ENCODE measurements at places on chromosomes 1 and 21.
A peak's percentile ranks its signal among the peaks of the same experiment; 100 is the strongest.

- no peak for DNase-seq
These were observed 126.7 kb downstream of the SIM2 start for GRCh38 chr21:36825658-36826057.

- no peak for DNase-seq
These were observed 20.2 kb upstream of the PLEKHM2 start for GRCh38 chr1:15663925-15664324.

DNA sequence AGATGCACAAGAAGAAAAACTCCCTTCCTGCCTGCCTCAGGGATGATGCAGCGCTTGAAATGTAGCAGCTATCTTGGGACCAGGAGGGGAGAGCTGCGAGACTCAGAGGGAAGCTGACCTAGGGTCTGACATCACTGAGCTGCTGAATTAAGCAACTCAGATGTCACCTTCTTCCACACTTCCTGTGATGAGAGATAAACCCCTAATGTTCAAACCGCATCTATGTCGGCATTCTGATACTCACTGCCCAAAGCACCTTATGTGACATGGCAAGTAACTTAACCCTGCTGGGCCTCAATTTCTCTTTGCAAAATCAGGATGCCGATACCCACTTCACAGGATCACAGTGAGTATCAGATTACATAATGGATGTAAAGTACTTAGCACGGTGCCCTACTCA is 9.1 kb upstream of the AK2 start:
- no peak for DNase-seq

DNA sequence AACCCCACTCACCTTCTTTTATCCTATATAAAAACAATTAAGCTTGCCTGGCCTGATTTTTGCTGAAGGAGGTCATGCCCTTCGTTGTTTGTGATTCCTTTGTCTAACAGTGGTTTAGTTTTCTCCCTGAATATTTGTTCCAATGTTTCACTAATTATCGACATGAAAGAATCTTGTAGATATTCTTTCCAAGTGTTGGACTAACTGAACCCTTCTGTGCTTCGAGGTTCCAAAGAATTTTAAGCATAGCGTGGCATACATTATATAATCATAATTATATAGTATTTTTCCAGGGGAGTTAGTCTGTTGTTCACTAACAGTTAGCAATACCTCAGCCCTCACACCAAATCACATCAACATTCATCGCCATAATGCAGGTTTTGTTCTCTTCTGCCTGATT is 418.9 kb upstream of the ADGRL2 start:
- no peak for DNase-seq

DNA sequence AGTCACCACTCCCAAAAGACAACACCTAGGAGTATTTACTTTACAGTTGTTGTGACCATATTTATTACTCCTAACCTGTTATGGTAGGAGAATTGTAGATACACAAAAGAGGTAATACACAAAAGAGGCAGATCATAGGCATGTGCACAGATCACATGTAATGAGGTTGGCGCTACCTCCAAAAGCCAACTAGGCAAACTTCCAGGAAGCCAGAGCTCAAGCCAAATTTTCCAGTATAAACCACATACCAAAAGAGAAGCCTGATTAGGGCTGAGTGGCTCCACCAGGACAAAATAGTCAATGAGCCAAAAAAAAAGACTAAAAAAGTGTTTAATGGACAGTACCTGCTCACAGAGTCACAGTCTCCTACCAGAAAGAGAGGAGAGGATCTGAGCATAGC is 195.0 kb upstream of the PBX1 start:
- DNase-seq = no peak

GRCh38 chr1:78250201-78250600 is 204.4 kb downstream of the GIPC2 start:
- no peak for DNase-seq

GRCh38 chr1:111679541-111679940 is 59.7 kb downstream of the INKA2 start:
- no peak for DNase-seq

- DNase-seq = no peak
These were observed 575.0 kb upstream of the CHRM3 start for GRCh38 chr1:238811211-238811879.

- DNase-seq = peak; percentile 32
These were observed 335.0 kb upstream of the GREM2 start for GRCh38 chr1:240946926-240947325.

- no peak for DNase-seq
These were observed 315.9 kb downstream of the PRDM2 start for GRCh38 chr1:14015917-14016316.

- no peak for DNase-seq
These were observed 90.9 kb downstream of the PIK3R3 start for GRCh38 chr1:46041551-46041950.

- no peak for DNase-seq
These were observed 101.4 kb downstream of the TEX35 start for GRCh38 chr1:178614286-178614685.

DNA sequence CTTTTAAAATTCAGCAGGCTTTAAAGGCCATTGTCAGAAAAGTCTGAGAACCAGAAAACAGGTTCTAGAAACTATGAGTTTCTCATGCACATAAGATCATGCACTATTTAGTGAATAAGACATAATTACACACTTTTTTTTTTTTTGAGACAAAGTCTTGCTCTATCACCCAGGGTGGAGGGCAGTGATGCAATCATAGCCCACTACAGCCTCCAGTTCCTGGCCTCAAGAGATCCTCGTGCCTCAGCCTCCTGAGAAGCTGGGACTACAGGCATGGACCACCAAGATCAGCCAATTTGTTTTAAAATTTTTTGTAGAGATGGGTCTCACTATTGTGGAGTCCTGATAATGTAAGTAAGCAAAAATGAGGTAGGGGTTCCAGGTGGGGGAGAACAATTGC is 134.9 kb downstream of the VAV3 start:
- DNase-seq = no peak

GRCh38 chr1:66182551-66183178 is 351.3 kb upstream of the SGIP1 start:
- peak; percentile 57 for DNase-seq

GRCh38 chr21:42546433-42546832 is 32.8 kb downstream of the SLC37A1 start:
- no peak for DNase-seq

- no peak for DNase-seq
These were observed 127.4 kb downstream of the HMCN1 start for GRCh38 chr1:185861630-185862029.

DNA sequence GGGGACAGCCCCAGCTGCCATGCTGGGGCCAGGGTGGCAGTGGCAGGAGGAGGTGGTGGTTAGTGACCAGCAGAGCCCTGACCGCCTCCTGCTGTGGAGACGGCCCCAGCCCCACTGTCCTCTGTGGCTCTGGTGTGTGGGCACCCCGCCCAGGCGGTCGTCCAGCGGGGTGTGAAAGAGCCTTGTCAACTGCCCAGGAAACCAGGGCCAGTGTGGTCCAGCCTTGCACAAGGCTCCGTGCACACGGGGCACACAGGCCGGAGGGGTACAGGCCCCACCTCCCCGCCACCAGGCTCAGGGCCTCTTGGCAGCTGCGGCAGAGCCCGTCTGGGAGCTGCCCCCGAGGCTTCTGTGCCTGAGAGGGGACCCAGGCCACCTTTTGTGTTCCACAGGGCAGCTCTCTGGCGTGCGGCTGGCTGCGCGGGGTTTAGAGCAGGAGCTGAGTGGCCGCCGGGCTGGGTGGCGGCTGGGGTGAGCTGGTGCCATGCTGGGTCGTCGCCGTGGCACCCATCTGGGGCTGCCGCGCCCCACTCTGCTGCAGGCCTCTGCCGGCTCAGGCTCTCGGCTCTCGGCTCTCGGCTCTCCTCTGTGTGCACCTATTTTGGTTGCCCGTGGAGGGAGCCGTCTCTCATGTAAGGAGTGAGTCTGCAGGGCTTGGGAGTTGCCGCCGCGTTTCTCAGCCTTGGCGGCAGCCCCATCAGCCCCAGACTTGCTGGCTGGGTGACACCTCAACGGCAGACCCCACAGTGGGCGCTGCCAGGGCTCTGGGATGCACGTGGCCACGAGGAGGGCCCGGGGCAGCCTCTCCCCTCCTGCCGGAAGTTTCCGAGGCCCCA is 36.1 kb downstream of the SLX9 start:
- DNase-seq = no peak

DNA sequence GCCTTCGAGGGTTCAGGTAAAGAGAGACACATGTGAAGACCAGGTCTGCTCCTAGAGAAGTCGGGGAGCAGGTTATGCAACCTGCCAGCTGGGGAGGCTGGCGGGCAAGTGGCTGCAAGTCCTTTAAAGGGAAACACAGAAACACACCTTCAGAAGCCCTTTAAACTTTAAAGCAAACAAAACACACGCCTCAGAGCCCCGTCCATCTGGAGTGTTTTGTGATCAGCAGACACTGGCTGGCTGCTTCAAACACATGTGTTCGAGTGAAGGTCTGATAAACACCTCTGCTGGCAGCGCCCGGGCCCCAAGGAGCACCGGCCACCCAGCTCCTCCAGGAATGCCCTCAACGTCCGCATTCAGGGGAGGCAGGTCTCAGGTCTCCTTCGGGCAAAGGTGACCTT is 15.2 kb downstream of the RIPK4 start:
- DNase-seq = no peak

GRCh38 chr1:224739303-224739996 is 123.3 kb downstream of the CNIH3 start:
- no peak for DNase-seq

- no peak for DNase-seq
These were observed 195.5 kb downstream of the KCNH1 start for GRCh38 chr1:210938416-210938925.

DNA sequence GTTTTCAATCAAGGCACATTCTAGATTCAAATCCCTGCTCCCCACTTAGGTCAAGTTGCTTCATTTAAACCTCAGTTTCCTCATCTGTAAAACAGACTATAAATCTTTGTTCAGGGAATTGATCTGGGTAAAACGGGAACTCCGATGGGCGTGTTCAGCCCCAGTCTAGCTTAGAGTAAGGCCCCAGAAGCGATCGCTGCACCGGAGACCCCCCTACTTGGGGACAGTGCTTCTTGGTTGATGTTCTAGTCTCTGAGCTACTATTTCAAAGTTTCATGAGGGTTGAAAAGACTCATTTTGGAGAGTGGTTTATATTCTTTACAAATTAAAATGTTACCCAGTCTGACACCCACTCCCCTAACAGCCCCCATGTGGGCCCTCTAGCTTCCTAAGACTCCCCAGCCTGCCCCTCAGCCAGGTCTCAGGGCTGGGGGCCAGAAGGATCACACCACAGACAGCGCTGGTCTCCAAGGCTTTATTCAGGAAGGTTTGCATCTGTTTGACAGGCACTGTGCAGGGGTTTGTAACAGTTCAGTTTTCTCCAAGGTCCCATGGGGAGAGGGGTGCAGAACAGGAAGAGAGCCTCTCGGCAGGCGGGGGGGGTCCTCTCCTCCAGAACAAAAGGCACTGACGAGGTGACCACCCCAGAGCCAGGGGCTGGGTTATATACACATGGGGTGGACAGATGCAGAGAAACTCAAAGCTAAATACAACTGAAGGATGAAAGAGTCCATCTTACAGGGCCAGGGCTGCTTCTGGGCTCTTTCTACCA is 82.9 kb downstream of the STUM start:
- DNase-seq = no peak

DNA sequence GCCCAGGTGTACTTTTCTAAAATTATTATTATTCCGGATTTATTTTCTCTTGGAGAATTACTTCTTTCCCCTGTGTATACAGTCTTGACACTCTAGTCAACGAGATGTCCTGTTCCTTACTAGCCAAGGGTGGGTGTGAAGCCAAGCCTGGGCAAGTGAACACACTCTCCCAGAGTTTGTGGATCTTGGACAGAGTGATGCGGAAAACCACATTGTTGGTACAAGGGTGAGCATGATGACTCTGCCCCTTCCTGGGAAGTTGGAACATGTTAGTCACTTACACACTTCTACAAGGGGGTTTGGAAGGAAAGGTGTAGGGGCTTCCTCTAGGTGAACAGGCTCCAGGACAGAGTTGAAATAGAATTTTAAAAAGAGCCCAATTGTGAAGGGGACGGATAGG is 20.0 kb upstream of the RD3 start:
- no peak for DNase-seq

- no peak for DNase-seq
These were observed 13.5 kb downstream of the ZYG11A start for GRCh38 chr1:52856026-52856425.

- DNase-seq = peak; percentile 51
These were observed 3.2 kb downstream of the ATP1B1 start for GRCh38 chr1:169109561-169110134.

GRCh38 chr1:207459008-207459407 is 4.9 kb downstream of the CR2 start:
- DNase-seq = no peak

GRCh38 chr1:67941155-67941554 is 107.9 kb upstream of the GNG12 start:
- no peak for DNase-seq

DNA sequence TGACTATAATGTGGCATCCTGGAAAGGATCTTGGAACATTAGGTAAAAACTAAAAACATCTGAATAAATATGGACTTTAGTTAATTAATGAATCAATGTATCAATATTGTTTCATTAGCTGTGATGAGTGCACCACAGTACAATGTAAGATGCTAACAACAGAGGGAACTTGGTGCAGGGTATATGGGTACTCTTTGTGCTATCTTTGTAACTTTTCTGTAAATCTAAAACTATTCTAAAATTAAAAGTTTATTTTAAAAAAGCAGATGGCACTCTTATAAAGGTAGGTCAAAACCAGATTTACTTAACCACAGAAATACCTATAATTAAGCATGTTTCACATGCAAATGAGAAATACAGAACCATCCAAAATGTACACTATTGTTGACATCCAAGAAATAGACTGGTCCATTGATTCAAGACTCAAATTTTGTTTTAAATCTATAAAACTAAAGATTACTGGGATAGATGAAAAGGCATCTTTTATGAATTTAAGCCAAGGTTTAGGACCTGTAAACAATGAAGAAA is 38.4 kb downstream of the ACBD3 start:
- DNase-seq = no peak

GRCh38 chr1:46134660-46135331 is 2.4 kb upstream of the PIK3R3 start:
- peak; percentile 60 for DNase-seq

- DNase-seq = no peak
These were observed 30.9 kb downstream of the RGS5 start for GRCh38 chr1:163171826-163172225.

- DNase-seq = no peak
These were observed 47.6 kb downstream of the KDM5B start for GRCh38 chr1:202760589-202760988.

- DNase-seq = no peak
These were observed 790.9 kb upstream of the NCAM2 start for GRCh38 chr21:20207335-20207734.

- no peak for DNase-seq
These were observed 55.4 kb downstream of the LPGAT1 start for GRCh38 chr1:211775170-211775569.

GRCh38 chr1:207828046-207828445 is 76.2 kb downstream of the CD46 start:
- DNase-seq = no peak

GRCh38 chr1:155007251-155007828 is 4.7 kb downstream of the ZBTB7B start:
- DNase-seq = no peak

GRCh38 chr1:206725109-206725963 is 40.6 kb downstream of the MAPKAPK2 start:
- DNase-seq = no peak

GRCh38 chr1:9196129-9197040 is 38.2 kb upstream of the H6PD start:
- peak; percentile 57 for DNase-seq

GRCh38 chr21:45236481-45236880 is 51.2 kb downstream of the POFUT2 start:
- no peak for DNase-seq

All from AG04450 (cell line).